ENCODE measurements at places on chromosomes 7 and 10.

- DNase-seq: no peak
Measured at GRCh38 chr10:101614663-101615524, 26.8 kb downstream of the DPCD start.

DNA sequence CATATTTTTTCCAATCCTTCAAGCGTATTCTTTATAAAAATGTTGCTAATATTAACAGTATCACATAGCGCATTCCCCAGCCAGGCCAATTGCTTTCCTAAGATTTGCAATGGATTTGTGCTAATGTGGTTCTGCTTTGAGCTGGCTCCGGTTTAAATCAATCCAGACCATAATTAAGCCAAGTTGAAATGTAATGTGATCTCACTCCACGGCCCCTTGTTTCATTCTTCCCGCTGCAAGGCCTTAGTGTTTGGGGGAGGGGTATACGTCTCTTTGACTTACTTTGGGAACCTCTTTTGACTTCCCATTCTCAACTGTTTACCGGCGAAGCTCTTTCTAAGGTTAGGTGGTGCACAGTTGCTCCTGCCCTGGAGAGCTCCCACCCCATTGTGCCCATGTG lies 86.4 kb downstream of the PRPF18 start:
- DNase-seq: no peak

- no peak for DNase-seq
Measured at GRCh38 chr10:23974746-23975272, 234.1 kb upstream of the KIAA1217 start.

DNA sequence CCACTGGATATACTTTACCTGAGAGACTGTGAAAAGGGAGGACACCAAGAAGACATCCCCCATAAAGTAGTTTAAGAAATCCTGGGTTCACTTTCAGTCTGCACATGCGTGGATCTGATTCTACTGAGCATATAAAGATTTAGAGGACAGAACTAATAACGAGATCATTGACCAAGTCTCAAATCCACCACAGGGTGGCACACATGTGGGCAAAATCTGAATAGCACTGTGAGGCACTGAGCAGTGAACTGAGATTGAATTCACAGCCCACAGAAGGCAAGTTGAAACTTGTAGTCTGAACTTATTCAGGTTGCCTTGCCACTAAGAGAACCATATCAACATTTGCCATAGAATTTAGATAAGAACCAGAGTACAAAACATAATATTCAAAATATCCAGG lies 818.6 kb downstream of the GRID1 start:
- peak; percentile 74 for DNase-seq

DNA sequence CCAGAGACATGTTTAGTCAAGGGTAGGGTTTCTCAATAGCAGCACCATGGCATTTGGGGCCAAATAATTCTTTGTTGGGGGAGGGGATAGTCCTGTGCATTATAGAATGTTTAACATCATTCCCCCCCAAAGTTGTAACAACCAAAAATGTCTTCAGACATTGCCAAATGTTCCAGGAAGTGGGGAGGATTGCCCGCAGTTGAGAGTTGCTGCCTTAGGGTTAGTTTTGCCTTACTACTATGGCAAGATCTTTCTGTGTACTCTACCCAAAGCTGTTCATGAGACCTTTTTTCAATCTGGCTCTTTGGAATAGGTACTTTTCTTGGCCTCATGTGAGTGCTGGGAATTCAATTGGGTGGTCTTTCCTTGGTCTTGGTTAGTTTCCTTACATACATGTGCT lies 34.1 kb downstream of the SAMD8 start:
- DNase-seq: no peak

DNA sequence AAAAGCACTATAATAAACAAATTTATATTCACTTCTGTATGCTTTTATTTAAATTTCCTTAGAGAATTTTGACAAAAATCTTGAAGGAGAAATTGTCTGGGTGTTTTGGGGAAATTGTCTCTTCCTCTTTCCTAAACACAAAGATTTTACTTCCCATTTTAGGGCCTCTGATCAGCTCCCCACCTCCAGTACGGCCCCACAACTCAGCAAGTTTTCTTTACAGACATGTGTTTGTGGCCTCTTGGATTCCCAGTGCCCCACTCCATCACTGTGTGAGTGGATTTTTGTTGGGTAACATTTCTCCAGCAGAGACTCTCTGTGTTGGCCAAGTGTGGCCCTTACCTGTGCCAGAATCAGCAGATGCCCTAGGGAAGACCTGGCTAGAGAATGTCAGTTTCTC lies 182.8 kb upstream of the CDC14C start:
- no peak for DNase-seq

DNA sequence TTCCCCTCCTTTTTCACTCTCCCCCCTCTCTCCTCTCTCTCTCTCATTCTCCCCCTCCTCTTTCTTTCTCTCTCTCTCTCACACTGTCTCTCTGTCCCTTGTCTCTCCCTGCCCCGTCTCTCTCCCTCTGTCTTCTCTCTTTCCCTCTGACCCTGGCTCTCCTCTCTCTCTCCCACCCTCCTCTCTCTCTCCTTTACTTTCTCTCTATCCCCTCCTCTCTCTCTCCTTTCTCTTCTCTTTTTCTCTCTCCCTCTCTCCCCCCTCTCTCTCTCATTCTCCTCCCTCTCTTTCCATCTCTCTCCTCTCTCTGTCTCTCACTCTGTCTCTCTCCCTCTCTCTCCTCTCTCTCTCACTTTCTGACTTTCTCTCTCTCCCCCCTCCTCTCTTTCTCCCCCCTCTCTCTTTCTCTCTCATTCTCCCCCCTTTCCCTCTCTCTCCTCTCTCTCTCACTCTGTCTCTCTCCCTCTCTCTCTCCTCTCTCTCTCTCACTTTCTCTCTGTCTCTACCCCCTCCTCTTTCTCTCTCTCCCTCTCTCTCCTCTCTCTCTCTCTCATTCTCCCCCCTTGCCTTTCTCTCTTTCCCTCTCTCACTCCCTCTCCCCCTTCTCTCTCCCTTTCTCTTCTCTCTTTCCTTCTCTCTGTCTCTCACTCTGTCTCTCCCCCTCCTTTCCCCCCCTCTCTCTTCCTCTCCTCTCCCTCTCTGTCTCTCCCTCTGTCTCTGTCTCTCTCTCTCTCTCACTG lies 18.9 kb upstream of the VPS37D start:
- no peak for DNase-seq

DNA sequence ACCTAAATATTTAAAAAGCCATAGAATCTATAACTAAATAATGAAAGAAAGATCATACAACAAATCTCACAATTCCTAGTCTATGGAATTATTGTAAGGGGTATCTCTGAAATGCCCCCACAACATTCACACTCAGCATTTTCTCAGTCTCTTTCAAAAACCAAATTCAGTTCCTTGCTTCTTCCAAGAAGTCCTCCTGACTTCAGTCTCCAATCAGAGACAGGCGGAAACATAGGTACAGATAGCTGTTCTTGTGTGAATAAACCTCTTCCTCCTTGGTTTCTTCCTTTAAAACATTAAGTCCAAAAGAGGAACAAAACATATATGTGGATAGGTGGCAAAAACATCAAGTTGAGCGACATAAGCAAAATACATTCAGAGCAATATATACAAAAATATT lies 13.9 kb upstream of the FBXW4 start:
- DNase-seq: no peak

DNA sequence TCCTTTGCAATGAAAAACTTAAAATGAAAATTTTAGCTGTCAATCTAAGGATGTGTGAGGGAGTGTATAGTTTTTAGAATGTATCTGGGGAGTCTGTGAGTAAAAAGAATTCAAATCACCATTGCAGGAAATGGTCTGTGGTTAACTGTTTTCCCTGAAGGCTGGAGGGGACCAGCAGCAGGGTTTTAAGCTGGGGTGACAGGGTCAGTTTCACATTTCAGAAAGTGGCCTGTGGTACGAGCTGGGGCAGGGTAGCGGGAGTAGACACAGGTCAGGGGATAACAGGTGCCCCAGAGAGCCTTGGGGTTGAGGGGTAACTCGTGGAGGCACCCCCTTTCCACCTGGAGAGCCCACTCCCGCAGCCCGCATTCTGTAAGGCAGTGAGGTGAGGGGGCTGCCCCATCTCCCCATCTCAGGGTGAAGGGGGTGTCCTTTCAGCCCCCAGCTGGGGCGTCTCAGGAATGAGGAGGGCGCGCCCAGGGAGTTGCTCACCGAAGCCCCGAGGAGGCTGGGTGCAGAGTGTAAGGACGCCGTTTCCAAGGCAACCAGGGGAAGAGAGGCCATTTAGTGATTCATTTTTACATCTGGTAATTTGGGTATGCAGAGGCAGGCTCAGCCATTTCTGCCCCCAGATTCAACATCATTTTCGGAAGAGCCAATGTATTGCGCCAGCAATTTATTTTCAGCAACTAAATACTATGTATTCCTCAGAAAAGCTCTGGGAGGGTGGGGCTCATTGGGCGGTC lies 168.9 kb downstream of the SLIT1 start:
- DNase-seq: no peak

- no peak for DNase-seq
Measured at GRCh38 chr10:123796736-123797135, 94.9 kb downstream of the CPXM2 start.

DNA sequence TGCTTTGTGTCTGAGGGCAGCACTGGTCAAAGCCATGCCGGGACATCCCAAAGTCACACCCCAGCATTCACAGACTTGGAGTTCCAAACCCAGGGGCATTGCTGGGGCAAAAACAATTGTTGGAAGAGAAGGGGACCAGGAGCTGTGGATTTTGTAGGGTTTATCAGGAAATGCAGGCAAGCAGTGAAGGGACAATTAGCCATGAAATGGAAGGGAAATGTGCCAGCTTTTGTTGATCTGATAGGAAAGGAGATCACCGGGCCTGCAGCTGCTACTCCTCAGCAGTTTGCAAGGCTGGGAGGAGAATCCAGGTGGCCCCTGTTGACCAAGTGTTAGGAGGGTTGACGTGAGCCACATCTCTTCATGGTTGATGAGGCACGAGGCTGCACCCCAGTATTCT lies 2.5 kb upstream of the BRI3 start:
- DNase-seq: no peak

DNA sequence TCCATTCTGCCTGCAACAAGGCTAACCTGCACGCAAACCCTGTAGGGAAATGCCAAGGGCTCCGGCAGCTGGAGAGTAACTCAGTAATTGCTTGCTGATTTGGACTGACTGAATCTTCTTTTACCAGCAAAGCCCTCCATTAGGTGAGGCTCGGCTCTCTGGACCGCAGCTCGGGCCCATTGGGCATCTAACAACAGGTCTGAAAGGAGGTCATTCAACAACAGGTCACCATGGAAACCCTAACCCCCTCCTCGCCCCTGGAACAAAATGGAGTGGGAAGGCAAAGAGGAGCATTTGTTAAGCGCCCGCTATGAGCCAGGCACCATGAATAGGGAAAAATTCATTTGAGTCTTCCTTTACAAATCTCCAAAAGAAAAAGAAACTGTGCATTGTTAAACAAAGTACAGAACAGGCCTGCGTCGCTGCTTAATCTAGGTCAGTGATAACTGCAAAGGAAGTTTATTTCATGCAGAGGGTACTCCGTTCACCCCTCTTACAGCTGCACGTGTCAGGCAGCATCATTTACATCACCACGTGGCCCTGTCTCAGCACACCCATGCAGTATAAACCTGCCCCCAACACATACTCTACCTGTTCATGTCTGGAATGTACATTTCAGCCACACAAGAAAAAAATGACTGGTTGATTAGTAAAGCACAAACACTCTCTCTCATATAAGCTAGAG lies 248.8 kb upstream of the NEBL start:
- DNase-seq: no peak

DNA sequence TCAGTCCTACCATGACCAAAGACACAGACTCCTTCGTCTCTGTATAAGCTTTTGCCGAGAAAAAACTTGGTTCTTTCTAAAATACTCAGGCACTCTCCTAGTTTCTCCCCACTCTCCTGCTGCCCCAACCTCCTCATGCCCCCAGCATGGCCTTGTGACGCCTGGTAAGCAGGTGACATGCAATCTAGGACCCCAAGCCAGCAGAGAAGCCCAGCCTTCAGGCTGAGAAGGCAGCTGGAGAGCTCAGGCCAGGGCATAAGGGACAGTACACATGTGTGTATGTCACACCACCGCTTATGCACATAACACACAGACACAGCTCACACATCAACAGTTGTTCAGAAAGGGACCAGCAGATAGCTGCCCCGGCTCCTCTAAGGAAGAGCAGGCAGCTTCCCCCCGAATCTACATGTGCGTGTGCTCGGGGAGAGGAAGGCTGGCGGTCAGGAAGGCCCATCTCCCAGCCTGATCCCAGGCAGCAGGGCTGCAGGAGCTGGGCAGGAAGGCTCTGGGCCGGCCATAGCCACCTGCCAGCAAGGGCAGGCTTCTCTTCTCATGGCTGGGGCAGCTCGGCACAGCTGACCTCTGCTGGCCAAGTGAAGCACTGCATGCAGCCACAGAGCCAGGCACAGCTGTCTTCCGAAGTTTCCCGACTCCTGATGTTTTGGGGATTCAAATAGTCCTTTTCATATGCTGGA lies 8.5 kb downstream of the DDX56 start:
- peak; percentile 79 for DNase-seq

GRCh38 chr10:29495366-29495765 lies 139.4 kb downstream of the SVIL start:
- no peak for DNase-seq

GRCh38 chr7:70306173-70306572 lies 707.9 kb downstream of the AUTS2 start:
- DNase-seq: no peak

- DNase-seq: no peak
Measured at GRCh38 chr10:1114719-1115606, 58.8 kb downstream of the WDR37 start.

DNA sequence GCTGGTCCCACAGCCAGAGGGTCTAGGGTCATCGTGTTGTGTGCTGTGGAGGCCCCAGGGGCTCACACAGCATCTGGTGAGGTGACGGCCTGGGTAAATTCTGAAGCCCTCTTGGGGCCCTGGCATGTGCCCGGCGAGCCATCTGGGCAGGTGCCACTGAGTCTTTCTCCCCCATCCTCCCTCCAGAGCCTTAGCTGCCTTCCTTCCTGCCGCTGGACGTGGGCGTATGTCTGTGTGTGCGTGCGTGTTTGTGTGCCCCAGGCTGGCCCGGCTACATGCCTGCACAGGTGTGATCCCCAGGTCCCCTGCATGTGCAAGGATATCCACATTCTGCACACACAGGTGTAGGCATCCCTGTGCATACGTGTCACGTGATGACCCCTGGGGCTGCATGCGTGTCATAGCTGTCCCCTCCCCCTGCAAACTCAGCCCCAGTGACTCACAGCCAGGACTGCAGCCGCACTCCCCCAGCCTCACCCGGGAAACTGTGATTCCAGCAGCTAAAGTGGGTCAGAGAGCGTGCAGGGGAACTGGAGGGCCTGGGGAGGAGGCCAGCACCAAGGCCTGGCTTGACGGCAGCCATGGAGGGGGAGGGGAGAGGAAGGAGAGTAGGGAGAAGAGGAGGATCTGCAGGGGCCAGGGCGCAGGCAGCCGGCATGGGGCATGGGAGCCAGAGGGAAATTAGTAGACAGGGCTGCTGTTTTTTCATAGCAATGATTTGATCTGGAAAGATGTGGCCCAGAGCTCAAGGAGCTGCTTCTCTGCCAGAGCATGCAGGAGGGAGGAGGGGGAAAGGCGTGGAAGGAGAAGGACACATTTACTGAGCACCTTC lies 46.4 kb downstream of the ELFN1 start:
- peak; percentile 48 for DNase-seq

DNA sequence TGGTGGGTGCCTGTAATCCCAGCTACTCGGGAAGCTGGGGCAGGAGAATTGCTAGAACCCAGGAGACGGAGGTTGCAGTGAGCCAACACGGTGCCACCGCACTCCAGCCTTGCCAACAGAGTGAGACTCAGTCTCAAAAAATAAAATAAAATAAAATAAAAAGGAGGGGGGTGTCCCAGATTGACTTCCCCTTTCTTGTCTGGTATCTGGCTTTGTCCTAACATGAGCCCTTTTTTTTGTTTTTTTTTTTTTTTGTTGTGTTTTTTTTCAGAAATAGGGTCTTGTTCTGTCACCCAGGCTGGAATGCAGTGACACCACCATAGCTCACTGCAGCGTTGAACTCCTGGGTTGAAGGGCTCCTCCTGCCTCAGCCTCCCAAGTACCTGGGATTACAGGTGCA lies 4.7 kb downstream of the CASP2 start:
- no peak for DNase-seq

Measured in testis (tissue), 5 donors.